ENCODE measurements at places on chromosomes 5 and 9. TPM values are rescaled to one million over a fixed set of nuclear protein-coding genes. Genes with fewer than 3 reads are reported as not detected.
A peak's percentile ranks its signal among the peaks of the same experiment; 100 is the strongest.

The N4BP3 gene
- total RNA-seq, result 2.8 TPM

- DNase-seq, result no peak
Observed at GRCh38 chr9:37399336-37399735, 23.2 kb upstream of the GRHPR start.

The TMEM171 gene
- total RNA-seq, result 4.8 TPM

DNA sequence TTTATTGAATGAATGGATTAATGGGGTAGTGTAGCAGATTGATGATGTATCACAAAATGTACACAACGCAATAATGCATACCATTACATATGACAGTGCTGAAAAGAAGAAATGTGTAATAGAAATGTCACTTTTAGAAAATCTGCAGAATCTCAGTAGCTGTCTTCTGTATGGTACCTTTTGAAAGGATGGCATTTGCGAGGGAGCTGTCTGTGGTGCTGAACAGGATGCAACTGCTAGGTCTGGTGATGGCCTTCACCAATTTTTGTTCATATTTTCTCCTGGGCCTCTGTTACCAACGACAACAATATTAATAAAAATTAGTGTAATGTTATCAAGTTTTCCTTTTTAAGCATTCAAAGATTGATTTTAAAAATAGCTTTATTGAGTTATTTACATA is 36.2 kb upstream of the OTULIN start:
- peak; percentile 67 for DNase-seq

DNA sequence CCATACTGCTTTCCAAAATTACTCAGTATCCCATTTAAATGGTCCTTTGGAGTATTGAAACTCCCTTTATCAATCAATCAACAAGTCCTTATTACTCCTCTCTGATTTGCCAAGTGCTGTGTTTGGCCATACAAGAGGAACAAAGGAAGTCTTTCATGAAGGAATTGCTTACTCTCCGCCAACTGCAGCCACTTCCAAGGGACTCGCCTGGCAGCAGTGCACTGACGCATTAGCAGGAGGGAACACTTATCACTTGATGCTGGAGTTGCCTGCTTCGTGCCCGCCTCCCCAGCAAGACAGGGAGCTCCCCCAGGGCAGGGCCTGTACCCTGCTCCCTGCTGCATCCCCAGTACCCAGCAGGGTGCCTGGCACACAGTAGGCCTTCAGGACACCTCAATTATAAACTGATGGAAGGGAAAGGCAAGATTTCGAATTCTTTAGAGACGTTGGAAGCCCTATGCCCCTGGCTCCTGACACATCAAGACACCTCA is 97.9 kb downstream of the CRB2 start:
- DNase-seq, result peak; percentile 80

GRCh38 chr5:178551059-178551458 is 39.1 kb downstream of the COL23A1 start:
- DNase-seq, result peak; percentile 41

GRCh38 chr9:132697230-132697629 is 27.0 kb downstream of the GTF3C4 start:
- DNase-seq, result no peak

DNA sequence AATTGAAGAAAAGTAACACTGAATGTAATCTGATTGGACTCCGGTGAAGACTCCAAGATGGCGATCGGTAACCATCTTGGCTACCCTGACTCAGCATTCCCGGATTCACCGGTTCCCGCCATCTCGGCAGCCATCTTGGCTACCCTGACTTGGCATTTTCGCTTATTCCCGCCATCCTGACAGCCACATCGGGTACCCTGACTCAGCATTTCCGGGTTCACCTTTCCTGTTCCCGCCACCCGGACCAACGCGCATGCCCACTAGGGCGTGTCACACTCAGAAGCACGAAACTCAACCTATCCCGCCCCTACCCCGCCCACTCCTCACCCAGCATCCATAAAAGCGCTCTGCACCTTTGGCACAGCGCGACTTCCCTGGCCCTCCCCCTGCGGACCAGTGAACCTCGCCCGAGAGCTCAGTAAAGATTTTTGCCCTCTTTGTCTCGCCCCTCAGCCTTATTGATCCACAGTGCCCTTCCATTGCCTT is 17.2 kb downstream of the SPTLC1 start:
- peak; percentile 93 for DNase-seq

DNA sequence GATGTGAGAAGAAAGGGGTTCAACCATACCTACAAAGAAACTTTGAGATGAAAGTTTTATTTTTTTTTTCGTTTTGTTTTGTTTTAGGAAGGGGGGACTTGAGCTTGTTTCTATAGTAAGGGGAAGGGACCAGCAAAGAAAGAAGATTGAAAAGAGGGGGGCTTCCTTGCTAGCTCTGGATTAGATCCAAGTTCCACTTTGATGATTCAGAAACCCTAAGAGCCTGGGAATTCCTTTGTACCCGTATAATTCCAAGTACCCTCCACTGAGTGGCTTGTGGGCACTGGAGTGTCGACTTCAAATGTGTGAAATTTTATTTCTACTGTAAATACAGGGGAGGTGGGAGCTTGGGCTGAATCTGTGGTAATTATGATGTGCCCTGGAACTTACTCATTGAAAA is 10.9 kb downstream of the MAMDC2 start:
- no peak for DNase-seq

The CDHR2 gene
- not detected for total RNA-seq

GRCh38 chr5:151214614-151215545 is 9.0 kb downstream of the CCDC69 start:
- no peak for DNase-seq

Measured in SK-MEL-5 (cell line).